ENCODE measurements at places on chromosomes 7 and 10. TPM values are rescaled to one million over a fixed set of nuclear protein-coding genes. Genes with fewer than 3 reads are reported as not detected.

DNA sequence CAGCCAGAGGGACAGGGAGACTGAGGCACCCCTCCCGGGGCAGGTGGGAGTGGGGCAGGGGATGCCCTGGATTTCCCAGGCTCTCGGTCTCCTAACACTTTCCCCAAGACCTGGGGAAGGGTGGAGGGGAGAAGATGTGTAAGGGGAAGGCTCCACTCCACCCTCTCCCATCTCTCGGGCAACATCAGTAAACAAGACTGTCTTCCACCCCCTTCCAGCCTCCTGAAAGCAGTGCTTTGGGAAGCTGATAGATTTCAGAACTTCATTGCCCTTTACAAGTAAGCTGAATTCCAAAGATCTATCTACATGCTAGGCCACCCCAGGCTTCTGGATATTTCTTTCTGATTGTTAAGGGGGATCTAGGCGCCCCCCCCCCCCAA, 3.7 kb downstream of the FLNC start:
- DNase-seq = peak; percentile 34

- no peak for DNase-seq
Measured at GRCh38 chr7:7793921-7794320, 75.5 kb upstream of the RPA3 start.

- DNase-seq = no peak
Measured at GRCh38 chr7:6035165-6035564, 4.0 kb downstream of the ANKRD61 start.

DNA sequence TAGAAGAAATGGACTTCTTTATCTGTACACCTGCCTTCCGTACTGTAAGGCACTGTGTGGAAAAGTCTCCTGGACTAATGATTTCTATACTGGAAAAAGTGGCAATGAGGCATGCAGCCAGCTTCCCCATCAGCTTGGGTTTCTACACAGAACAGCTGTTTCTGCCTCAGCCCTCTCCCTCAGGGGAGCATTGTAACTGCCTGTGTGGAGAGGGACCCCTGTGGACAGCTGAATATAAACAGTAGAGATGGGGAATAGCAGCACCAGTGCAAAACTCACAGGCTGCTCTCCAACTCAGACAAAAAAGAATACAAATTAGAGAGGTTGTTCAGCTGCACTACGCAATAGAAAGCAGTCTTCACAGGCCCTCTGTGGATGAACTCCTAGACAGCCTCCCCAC, 451.3 kb upstream of the MBL2 start:
- DNase-seq = peak; percentile 6

SAP25 gene
- total RNA-seq = not detected

DYNC1I1 gene
- 2.5 TPM for total RNA-seq

ALOX5 gene
- 5.0 TPM for total RNA-seq

Measured in hepatocyte (in vitro differentiated cells).